ENCODE measurements at places on chromosomes 12 and 14. TPM values are rescaled to one million over a fixed set of nuclear protein-coding genes. Genes with fewer than 3 reads are reported as not detected.

LUM gene
- 12.6 TPM for total RNA-seq

ATG14 gene
- total RNA-seq, result 20.4 TPM

POU6F1 gene
- 9.0 TPM for total RNA-seq

LRRK2 gene
- 8.6 TPM for total RNA-seq

KLRF1 gene
- not detected for total RNA-seq

ULK1 gene
- total RNA-seq, result 7.3 TPM

KLRC2 gene
- 2.0 TPM for total RNA-seq

IL31 gene
- total RNA-seq, result not detected

SLCO1B1 gene
- total RNA-seq, result not detected

CBLN3 gene
- total RNA-seq, result not detected

SERPINA9 gene
- not detected for total RNA-seq

AACS gene
- total RNA-seq, result 28.1 TPM

NGB gene
- total RNA-seq, result 4.9 TPM

TAS2R19 gene
- 6.9 TPM for total RNA-seq

NOP9 gene
- total RNA-seq, result 22.8 TPM

TMEM30B gene
- under 0.01 TPM for total RNA-seq

SERPINA10 gene
- total RNA-seq, result not detected

GPX2 gene
- not detected for total RNA-seq

HOXC9 gene
- total RNA-seq, result not detected

KRT73 gene
- total RNA-seq, result not detected

NYNRIN gene
- total RNA-seq, result 9.8 TPM

SSPN gene
- total RNA-seq, result 4.1 TPM

COQ10A gene
- total RNA-seq, result 12.2 TPM

PPM1H gene
- total RNA-seq, result 11.8 TPM

INHBC gene
- not detected for total RNA-seq

INSM2 gene
- total RNA-seq, result not detected

CLEC2D gene
- 15.5 TPM for total RNA-seq

CLEC4C gene
- total RNA-seq, result not detected

TOMM20L gene
- not detected for total RNA-seq

CPNE6 gene
- 35.5 TPM for total RNA-seq

OTX2 gene
- 0.41 TPM for total RNA-seq

ALX1 gene
- under 0.01 TPM for total RNA-seq

CABP1 gene
- 2.0 TPM for total RNA-seq

CLEC2A gene
- not detected for total RNA-seq

C12orf54 gene
- not detected for total RNA-seq

POLR3B gene
- total RNA-seq, result 16.3 TPM

FAM161B gene
- total RNA-seq, result 20.8 TPM

KRT72 gene
- not detected for total RNA-seq

FBXO34 gene
- total RNA-seq, result 45.7 TPM

RIMBP2 gene
- 47.7 TPM for total RNA-seq

ADAM20 gene
- total RNA-seq, result 1.6 TPM

CYP27B1 gene
- not detected for total RNA-seq

PTMS gene
- total RNA-seq, result 47.7 TPM

LALBA gene
- total RNA-seq, result not detected

LRRIQ1 gene
- 6.5 TPM for total RNA-seq

USP15 gene
- 97.8 TPM for total RNA-seq

GARIN6 gene
- not detected for total RNA-seq

HCAR3 gene
- total RNA-seq, result not detected

TAS2R8 gene
- total RNA-seq, result under 0.01 TPM

RTL1 gene
- total RNA-seq, result not detected

KRT79 gene
- total RNA-seq, result not detected

HIGD1C gene
- total RNA-seq, result not detected

PIWIL1 gene
- total RNA-seq, result not detected

ENDOU gene
- not detected for total RNA-seq

YY1 gene
- 47.7 TPM for total RNA-seq

KCNH3 gene
- 3.7 TPM for total RNA-seq

TSPAN11 gene
- total RNA-seq, result 2.9 TPM

CFAP251 gene
- 6.1 TPM for total RNA-seq
